ENCODE measurements at places on chromosomes 3 and 15.

GRCh38 chr15:73930790-73931281 lies 4.6 kb downstream of the LOXL1 start:
- no peak for DNase-seq

DNA sequence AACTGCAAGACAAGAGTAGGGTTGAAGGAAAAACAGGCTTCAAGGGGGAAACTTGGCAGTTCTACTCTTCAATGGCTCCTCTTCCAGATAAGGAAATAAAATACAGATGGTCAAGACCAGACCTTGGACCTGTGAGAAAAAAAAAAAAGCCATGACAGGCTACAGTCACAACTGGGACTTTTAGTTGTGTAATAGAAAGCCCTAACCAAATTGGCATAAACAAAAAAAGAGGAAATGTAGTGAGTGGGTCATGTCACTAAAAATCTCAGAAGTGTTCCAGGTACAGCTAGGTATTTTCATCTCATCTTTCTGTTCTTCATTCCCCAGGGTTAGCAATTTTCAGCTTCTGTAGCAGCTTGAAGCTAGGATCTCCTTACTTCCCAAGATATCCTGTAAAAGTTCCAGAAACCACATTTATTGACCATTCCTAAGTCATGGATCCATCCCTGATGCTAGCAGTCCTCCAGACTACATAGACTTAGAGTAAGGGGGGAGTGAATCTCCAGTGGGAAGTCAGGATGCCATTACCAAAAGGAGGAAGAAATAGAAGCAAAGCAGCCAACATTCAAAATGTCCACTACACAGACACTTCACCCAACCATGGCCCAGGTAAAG lies 61.0 kb upstream of the CSTA start:
- DNase-seq, result no peak

- no peak for DNase-seq
These were observed 261.3 kb upstream of the MEIS2 start for GRCh38 chr15:37361621-37362020.

- DNase-seq, result no peak
These were observed 657.2 kb downstream of the FHIT start for GRCh38 chr3:60594025-60594424.

DNA sequence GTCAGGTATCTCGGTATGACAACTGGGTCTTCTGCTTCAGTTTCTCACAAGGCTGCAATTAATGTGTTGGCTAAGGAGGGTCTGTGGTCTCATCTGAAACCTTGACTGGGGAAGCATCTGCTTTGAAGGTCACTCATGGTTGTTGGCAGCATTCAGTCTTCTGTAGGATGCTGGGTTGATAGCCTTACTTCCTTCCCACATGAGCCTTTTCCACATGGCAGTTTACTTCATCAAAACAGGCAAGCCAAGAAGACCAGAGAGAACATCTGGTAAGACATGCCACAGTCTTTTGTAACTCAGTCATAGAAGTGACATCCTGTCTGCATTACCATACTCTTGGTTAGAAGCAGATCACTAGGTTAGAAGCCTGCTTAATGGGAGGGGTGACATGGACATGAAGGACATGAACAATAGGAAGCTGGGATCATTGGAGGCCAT lies 49.5 kb downstream of the CMC1 start:
- DNase-seq, result no peak

GRCh38 chr3:12903000-12903800 lies 61.8 kb upstream of the RPL32 start:
- DNase-seq, result no peak

All from ELF-1 (cell line).